NCI-H1092 treated with DMSO at 0.1 percent for 48 hours (cell line): ENCODE measurements at places on chromosomes 2 and 18.
A peak's percentile ranks its signal among the peaks of the same experiment; 100 is the strongest.

DNA sequence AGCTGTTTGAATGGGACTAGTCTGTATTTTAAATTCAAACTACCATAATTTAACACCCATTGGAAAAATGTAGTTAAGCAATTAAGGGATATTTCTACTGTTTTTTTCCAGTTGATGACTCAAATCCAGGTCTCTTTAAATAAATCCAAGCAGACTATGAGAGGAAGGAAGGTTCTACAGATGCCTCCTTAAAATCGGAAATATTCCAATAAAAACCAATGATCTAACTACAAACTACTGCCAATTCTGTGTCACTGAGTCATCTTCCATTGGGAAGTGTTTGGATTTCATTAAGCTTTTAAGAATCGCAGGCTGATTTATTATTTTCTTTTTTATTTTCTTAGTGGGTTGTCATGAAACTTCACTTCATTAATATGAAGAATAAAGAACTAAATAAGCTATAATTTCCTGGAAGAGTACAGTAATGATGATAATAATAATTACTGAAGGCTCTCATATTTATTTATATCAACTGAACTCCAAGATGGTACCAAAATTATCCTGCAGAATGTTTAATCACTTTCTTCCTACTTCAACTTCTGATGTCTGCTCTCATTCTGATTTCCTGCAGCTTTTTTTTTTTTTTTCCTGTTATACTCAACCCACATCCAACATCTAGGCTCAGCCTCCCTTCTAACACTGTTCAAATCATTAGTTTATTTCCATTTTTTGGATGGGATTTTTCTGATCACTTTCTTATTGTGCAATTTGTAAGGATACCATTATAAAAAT is 166.3 kb upstream of the FN1 start:
- no peak for DNase-seq

- DNase-seq = peak; percentile 35
Measured at GRCh38 chr2:222353993-222354392, 55.2 kb upstream of the PAX3 start.

DNA sequence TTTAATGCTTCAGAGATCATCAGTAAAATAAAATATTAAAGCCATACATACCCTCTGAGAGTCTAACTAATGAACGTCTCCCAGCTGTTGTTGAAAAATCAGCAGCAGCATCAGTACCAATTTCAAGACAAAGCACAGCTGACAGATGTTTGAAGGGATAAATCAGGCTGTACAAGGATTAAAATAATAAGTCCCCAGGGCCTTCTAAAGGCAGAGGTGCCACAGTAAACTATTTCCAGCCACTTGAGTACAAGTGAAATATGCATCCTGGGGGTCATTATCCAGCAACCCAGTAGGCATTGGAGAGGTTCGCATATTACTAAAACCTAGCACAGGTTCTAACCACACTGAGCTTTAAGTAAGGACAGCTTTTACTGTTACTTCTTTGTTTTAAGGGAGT is 76.9 kb downstream of the NXPH2 start:
- no peak for DNase-seq

DNA sequence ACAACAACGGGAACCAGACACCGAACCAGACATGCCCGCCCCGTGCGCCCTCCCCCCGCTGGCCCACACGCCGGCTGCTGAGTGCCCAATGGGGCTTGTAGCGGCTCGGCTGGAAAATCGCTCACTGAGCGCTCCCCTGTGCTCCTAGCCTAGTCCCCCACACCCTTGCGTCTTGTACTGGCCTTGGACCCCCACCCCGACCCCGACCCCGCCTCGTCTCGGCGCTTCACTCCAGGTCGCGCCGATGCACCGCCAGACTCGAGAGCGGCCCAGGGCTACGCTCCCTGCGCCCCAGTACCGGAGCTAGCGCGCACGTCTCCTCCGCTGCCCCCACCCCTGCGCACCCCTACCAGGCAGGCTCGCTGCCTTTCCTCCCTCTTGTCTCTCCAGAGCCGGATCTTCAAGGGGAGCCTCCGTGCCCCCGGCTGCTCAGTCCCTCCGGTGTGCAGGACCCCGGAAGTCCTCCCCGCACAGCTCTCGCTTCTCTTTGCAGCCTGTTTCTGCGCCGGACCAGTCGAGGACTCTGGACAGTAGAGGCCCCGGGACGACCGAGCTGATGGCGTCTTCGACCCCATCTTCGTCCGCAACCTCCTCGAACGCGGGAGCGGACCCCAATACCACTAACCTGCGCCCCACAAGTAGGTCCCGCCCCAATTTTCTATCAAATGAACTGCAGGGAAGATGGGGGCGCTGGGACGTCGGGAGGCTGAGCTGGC is 1.5 kb downstream of the GAD1 start:
- DNase-seq = no peak

GRCh38 chr2:95315801-95316411 is 18.8 kb downstream of the KCNIP3 start:
- no peak for DNase-seq

GRCh38 chr2:105334211-105334610 is 3.1 kb upstream of the C2orf49 start:
- DNase-seq = no peak

- no peak for DNase-seq
Measured at GRCh38 chr2:53087262-53087873, 680.2 kb upstream of the CHAC2 start.
